AG04449 (cell line): ENCODE measurements at places on chromosomes 3 and 15.
A peak's percentile ranks its signal among the peaks of the same experiment; 100 is the strongest.

DNA sequence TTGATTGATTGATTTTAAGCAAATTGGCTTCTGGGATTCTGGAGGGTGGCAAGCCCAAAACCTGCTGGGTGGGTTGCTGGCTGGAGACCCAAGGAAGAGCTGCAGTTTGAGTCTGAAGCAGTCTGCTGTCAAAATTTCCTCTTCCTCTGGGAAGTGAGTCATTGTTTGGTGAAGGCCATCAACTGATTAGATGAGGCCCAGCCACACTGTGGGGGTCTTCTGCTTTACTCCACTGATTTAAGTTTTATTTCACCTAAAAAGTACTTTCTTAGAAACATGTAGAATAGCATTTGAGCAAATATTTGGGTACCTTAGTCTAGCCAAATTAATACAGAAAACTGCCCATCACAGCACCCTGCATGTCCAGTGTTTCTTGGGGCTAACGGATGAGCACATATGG is 33.8 kb downstream of the FAH start:
- no peak for DNase-seq

DNA sequence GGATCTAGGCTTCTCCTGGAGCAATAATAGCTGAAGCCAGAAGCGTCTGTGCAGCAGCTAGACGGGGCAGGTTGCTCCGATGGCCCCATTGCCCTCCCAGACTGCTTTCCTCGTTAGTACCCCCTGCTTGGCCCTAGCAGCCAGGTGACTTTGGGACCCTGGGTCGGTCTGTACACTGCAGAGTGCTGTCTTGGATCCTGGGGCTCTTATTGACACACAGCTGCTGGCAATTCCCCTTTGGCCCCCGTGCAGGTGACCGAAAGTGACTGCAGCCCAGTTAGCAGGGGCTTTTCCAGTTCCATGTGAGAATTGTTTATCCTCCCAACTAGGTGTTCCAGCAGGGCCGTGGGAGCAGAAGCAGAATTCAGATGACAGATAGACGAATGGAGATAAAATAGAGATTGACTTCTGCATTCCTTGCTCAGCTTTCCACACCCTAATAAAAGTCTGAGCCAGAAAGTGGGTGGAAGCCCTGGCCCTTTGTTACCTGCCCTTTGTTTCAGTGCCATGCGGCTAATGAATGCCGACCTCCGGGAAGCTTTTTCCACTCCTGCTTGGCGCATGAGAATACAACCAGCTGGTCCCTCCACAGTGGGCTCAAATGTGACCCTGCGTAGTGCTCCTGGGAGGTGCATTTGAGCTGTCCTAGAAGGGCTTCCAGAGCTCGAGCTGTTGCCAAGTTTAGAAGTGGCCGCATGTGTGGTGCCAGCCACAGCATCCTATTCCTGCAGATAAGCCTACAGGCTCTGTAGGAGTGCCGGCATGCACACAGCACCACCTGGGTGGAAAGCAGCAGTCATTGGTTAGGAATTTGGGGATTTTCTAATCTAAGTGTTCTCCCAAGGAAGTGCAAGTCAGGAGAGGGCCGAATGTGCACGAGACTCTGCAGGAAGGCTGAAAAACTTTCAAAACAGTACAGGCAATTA is 94.4 kb downstream of the SLCO3A1 start:
- DNase-seq = no peak

- DNase-seq = no peak
These were observed 637.8 kb downstream of the MAGI1 start for GRCh38 chr3:65400899-65401298.

DNA sequence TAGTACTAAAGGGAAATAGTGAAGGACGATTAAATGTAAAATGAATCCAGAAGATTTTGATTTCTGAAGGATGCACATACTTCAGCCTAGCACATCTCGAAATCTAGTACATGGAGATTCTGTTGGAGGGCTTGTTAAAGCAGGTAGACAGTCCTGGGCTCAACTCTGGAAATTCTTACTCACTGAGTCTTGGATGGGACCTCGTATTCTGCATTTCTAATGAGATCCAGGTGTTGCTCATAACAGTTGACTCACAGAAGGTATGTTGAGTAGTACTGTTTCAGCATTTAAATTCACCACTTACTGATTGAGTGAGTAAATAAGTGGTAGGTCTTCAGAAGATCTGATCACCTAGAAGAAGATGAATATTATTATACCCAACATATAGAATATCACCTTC is 623.4 kb upstream of the SGO1 start:
- DNase-seq = no peak

DNA sequence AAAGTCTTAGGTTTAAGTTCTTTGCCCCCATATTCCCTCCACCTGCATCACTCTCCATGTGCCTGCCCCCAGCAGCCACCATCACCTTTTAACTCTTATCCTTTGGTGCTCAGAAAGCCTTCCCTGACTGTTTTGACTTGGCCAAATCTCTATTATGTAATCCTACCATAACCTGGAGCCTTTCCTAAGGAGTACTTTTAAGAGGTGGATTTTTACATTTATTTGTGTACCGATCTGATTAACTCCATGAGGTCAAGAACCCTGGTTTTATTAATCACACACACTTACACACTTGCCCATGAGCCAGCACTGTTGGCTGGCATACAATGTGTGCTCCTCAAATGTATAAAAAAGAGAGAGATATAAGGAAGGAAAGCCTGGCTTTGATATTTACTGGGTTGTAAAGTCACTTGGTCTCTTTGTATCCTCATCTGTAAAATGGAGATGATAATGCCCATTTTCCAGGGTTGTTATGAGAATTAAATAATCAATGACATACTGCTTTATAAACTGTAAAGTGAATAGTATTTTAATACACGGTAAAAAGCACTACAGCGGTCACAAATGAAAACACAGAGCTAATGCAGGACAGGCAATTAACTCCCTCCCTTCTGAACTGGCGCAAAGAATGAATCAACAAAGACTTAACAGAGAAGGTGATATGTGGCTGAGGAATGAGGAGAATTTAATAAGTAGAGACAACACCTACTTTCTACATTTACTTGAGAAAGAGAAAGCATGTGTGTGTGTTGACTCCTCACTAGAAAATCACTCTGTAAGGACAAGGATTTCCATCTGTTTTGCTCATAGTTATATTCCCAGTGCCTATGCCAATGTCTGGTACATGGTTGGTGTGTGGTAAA is 45.4 kb downstream of the ATP13A4 start:
- no peak for DNase-seq

- DNase-seq = no peak
These were observed 79.9 kb downstream of the MYH15 start for GRCh38 chr3:108430540-108430939.

DNA sequence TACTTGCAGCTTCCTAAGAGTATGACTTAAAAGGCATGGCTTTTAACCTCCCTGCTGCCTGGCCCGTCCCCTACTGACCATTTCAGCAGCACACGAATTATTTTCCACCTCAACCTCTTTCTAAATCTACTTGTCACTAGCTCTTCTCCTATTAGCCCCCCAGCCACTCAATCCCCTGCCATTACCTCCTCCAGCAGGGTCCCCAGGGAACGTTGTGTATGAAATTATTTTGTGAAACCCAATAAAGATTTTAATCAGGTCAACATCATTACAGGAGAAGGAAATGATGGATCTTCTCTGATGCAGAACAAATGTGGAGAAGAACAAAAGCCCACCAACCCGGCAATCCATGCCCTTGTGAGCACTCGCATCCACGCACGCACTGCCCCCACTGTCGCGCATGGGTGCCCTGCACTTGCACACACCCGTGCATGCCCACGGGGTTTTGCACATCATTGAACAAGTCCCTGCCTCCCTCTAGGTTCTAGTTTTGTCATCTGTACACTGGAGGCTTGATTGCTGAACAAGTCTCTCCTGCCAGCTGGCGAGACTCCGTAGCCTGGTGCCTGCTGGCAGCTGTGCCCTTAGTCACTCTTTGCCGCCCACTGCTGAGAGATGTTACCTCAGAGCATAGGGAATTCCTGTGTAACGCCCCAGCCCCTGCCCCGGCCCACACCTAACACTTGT is 51.6 kb downstream of the LINGO1 start:
- DNase-seq = no peak

- DNase-seq = no peak
These were observed 81.5 kb downstream of the DLG1 start for GRCh38 chr3:197216914-197217313.

GRCh38 chr3:51720292-51721061 is 13.6 kb downstream of the GRM2 start:
- DNase-seq = no peak

- peak; percentile 64 for DNase-seq
These were observed 223.3 kb upstream of the TPRG1 start for GRCh38 chr3:188948281-188948996.

DNA sequence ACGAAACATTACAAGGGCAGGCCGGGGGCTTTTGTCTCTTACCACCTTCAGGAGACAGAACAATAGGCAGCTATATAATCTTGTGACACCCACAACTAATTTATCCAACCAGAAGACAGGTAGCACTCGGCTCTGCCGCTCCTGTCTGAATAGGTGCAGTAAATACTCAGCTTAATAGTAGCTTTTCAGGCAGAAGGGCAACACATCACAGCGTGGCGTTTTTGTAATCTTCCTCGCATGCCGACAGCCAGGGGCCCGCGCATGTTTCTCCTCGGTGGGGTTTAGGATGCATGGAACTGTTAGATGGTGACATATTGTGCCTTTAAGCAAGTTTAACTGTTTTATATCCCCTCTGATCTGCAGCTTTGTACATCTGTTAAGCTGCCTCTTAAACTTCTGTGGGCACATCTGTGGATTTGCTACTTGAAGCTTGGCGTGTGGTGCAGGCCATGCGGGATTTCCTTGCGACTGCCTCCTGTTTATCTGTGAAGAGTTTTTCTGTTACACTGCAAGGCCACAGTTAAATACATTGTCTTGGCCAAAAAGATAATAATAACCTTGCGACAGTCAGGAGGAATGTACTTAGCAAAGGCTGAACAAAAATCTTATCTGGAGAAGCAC is 123.2 kb upstream of the BNIP2 start:
- DNase-seq = no peak

DNA sequence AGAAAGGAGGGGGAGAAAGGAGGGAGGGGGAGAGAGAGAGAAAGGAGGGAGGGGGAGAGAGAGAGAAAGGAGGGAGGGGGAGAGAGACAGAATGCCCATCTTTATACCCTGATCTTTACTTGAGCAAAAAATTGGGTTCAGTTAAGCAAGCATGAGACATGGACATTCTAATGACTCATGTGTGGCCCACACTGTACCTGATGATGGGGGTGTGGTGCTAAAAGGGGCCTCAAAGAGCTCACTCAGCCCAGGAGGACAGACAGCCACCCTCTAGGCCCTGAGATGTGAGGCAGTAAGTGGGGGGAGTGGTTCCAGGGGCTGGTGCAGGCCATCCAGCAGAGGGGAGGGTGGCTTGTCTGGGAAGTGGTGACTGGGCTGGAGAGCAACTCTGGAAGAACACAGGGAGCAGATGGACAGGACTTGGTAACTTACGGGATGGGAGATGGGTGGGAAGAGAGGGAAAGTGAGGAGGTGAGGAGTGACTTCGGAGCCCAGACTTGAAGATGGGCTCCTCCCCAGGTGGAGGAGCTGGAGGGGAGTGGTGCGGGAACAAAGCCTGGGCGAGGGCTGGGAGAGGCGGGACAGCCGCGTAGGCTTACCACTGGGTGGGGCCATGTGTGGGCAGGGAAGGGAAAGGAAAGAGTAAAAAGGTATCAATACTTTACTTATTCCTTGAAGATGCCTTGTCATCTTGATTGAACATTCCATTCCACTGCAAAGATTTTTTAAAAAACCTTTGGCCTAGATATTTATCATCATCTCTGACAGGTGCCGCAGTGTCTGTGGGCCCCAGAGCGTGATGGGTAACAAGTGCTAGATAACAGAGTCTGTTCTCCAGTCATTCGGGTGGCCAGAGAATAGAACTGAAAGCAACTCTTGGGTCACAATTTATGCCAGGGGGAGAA is 32.3 kb downstream of the TSPAN3 start:
- no peak for DNase-seq

DNA sequence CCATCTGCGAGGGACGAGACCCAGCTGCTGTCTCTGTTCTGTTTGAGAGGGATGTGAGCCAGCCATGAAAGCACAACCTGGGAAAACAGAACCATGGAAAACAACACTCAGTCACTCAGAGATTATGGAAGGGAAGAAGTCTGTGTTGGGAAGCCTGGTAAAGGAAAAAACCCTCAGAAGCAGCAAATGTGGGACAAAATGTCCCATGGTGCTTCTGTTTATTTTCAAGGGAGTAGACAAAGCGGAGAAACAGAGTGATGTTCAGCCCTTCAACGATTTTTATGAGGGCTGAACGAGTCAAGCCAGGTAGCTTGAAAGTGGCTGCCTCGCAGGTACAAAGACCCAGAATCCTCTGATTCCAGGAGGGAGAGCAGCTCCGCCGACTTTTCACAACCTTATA is 59.3 kb downstream of the DCLK3 start:
- no peak for DNase-seq

DNA sequence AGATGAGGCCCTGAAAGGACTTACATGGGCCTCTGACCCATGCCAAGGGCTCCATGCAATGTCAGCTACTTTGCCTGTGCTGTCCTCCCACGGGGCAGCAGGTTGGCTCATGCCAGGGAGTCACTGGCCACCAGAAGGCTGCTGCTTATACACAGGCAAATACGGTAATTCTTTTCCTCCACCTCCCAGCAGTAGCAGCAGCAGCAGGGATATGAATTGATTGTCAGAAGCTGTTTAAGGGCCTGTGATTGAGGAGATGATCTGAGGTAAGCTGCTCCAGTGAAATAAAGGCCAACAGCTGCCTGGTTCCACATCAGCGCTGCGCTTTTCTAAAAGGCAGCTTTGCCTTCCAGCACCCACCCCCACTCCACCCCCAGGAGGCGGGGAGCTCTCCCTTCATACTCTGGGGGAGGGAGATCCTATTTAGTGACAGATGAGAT is 250.5 kb downstream of the SHQ1 start:
- DNase-seq = no peak

DNA sequence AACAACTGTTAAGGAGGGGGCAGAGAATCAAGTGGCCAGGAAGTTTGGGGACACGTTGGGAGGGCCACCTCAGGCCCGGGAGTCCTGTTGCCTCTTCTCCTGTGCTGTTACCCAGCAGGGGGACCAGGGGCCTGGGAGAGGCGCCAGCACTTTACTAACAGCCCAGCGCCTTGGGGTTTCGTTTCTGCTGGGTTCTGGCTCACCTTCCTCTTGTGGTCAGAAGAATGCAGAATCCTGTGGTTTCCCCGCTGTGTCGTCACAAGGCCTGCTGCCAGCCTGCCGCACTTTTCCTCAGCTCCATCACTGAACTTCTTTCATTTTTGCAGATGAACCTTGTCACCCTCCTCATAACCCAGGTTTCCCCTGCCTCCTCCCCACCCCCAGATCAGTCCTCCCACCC is 67.7 kb downstream of the SLC30A4 start:
- DNase-seq = peak; percentile 94
